Skeletal muscle cell (primary cell): ENCODE measurements at places on chromosomes 3 and 15.

DNA sequence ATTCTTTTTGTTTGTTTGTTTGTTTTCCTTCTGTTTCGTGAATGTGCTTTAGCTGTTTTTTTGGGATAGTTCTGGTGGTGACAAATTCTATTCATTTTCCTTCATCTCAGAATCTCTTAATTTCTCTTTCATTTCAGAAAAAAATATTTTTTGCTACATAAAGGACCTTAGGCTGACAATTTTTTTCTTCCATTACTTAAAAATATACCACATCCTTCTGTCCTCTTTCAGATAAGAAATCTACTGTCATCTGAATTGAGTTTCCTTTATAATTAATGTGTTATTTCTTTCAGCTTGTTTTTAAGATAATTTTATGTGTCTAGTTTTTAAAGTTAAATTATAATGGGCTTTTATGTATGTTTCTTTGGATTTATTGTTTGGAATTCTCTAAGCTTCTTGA, 47.6 kb downstream of the IL16 start:
- DNase-seq = no peak

- no peak for DNase-seq
Observed at GRCh38 chr3:23111797-23112196, 91.3 kb upstream of the UBE2E2 start.

GRCh38 chr15:85137489-85138168, 156.0 kb downstream of the PDE8A start:
- no peak for DNase-seq

GRCh38 chr3:56133423-56133822, 334.8 kb downstream of the ERC2 start:
- peak; percentile 72 for DNase-seq

DNA sequence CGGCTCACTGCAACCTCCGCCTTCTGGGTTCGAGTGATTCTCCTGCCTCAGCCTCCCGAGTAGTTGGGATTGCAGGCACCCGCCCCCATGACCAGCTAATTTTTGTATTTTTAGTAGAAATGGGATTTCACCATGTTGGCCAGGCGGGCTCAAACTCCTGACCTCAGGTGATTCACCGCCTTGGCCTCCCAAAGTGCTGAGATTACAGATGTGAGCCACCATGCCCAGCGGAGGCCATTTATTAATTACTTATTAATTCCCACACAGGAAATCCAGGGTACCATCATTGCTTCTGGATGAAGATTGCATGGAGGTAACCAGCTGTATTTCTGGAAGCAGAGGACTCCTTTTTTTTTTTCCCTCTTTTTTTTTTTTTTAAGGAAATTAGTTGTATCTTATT, 37.8 kb downstream of the MAP4 start:
- no peak for DNase-seq

DNA sequence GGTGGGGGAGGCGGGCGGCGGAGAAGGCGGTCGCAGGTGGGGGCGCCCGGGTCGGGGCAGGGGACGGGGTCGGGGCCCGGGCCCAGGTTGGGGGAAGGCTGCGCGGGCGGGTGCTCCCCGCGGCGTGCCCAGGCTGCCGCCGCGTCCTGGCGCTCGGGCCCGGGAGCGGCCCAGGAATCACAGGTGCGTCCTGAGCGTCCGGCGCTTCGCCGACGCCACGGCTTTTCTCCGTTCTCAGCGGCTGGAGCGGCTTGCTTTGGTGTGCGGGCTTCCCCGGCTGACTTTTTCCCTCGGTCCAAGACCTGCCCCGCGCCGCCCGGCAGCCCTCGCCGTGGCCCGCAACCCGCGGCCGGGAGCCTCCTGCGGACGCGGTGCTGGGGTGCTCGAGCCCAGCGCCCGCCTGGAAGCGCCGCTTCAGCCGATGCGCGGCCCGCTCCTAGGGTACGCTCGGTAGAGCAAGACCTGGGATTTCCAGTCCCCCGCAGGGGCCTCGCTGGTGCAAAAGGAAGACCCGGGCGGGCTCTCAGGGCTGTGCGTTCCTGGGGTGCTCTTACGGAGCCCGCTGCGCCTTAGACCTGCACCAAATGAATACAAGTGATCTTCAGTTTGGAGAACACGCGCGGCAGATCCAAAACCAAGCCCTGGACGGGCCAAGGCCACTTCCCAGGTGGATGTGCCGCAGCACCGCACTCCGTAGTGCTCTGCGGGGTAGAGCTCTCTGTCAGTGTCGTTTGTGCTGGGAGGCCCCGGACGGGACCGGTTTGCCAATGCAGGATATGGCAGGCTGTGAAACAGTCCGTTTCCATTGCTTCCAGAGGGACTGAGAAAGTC, 639 bp downstream of the NIPA1 start:
- DNase-seq = no peak

DNA sequence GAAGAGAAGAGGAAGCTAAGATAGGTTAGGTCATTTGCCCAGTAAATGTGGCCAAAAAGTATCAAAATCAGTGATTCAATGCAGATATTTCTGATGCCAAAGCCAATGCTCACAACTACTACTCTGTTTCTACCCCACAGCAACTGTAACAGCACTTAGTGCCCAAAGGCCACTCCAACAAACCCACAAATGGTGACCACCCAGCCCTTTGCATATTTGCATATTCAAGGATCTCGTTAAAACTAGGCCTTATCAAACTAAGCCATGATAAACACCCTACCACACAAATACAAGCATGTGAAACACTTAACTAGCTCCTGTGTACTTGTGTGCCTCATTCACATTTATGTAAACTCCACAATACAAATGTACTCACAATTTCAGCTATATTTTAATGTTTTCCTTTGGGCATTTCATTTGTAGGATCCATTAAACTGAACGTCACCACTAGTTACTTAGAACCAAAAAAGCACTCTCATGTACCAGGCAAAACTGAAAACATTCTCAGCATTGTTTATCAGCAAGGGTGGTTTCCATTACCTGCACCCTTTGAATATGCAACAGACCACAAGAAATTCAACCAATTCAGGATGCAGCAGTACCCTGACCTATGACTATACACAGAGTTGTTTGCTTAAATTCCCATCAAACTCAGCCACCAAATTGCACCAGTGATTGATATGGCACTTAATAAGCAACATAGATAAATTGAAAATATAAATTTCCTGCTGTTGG, 111.2 kb upstream of the STT3B start:
- DNase-seq = no peak

GRCh38 chr15:51322621-51323296, 15.6 kb downstream of the CYP19A1 start:
- peak; percentile 64 for DNase-seq

- no peak for DNase-seq
Observed at GRCh38 chr3:114171677-114172076, 7.2 kb downstream of the DRD3 start.

- DNase-seq = no peak
Observed at GRCh38 chr3:124256156-124256555, 264.2 kb upstream of the ROPN1 start.

- DNase-seq = no peak
Observed at GRCh38 chr3:73213896-73214295, 152.4 kb downstream of the EBLN2 start.

- no peak for DNase-seq
Observed at GRCh38 chr3:160564949-160565441, 376 bp downstream of the KPNA4 start.

- no peak for DNase-seq
Observed at GRCh38 chr3:10553591-10554235, 48.3 kb upstream of the ATP2B2 start.

DNA sequence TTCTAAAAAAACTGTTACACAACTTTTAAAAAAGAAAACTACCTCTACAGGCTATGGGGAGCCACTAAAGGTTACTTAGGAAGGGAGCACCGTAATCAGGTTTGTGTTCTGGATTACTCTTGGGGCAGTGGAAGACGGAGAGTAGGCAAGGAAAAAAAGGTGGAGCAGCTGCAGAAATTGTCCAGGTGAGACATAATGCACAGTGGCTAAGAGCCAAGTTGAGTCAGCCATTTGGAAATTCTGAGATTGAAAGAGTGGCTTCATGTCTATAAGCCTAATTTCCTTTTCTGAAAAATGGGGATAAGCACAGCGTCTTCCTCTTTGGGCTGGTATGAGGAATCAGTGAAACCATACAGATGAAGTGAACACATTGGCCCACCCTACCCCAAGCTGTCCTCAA, 195.2 kb downstream of the CADPS start:
- no peak for DNase-seq

GRCh38 chr3:176584413-176585176, 612.7 kb downstream of the TBL1XR1 start:
- peak; percentile 48 for DNase-seq
